ENCODE measurements at places on chromosomes 6 and 20.

DNA sequence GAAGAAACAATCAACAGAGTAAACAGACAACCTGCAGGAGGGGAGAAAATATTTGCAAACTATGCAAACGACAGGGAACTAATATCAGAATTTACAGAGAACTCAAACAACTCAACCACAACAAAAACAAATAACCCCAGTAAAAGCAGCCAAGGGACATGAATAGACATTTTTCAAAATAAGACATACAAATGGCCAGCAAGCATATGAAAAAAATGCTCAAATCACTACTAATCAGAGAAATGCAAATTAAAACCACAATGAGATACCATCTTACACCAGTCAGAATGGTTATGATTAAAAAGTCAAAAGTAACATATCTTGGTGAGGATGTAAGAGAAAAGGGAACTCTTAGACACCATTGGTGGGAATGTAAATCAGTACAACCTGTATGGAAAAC, 215.0 kb downstream of the THBS2 start:
- DNase-seq: no peak

DNA sequence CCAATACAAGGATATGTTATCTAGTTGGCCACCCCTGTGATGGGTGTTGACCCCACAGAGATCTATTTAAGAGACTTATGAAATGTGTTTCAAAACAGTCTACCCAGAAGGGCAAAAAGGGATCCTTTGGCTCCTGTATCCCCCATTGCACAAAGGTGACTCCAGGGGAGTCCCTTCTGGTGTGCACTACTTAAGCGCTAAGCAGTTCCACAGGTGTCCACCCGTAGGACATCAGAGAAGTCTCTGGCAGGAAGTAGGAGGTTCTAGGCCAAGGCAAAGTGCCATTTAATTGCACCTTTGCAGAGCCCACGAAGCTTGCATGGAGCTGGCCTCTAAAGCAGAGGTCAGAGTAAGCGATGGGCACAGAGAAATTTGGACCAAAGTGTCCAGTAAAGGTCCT, 147.7 kb downstream of the MRPL14 start:
- DNase-seq: no peak

DNA sequence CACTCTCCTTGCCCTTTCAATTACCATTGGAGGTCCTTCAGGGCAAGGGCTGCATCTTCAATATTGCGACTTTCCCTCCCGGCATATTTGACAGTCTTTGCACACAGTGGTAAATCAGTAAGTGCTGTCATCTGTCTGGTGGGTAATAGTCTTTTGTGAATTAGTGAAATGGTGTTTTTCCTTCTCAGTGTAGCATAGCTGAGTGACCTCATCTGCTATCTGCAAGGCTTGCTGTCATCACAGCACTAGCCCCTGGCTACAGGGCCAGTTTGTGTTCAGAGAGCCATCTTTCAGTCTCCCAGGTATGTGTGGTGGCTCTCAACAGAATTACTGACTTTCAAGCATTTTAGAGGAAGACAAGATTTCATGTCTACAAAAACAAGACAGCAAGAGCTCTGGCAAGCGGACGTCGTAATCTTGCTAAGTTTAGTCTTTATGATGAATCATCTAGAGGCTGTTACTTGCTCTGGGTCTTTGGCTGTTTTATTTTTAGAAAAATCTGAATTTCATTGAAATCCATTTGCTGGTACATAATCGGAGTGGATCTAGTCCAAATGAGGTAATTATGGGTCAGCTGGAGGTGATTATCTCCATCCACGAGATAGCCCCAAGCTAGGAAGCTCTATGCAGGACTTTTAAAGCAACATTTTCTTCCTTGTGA, 528.9 kb downstream of the EPM2A start:
- peak; percentile 94 for DNase-seq

DNA sequence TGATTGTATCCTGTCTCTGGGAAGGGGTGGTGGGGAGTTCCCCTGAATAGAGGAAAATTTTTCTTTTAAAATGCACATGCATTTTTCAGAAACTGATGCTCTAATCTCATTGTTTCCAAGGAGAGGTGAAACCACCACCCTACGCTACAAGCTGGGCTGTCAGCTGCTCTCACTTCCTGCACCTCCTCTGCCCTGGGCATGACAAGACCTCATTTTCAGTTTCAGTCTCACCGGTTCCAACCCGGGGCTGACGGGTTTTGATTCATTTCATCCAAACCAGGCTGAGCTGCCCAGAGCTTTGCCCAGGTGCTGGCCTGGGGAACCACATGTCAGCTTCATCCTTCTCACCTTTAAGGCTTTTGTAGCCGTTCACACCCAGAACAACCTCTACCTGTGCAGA, 99.7 kb downstream of the EYA2 start:
- DNase-seq: no peak

GRCh38 chr6:112659912-112660311, 312.8 kb downstream of the RFPL4B start:
- DNase-seq: no peak

DNA sequence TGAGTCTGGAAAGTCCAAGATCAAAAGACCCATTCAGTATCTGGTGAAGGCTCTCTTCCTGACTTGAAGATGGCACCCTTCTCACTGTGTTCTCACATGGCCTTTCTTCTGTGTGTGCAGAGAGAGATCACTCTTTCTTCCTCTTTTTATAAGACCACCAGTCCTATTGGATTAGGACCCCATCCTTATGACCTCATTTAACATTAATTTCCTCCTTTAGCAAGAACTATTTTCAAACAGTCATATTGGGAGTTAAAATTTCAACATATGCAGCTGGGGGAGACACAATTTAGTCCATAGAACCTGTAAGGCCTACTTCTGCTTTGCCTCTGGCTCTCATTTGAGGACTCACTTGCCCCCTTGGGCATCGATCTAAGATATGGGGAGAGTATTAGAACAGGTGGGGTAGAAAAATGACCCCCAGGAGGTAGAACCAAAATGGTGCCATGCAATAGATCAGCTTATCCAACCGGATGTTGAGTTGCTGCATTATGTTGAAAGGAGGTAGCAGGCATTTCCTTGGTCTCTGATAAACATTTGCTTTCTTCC, 78.4 kb upstream of the ATXN1 start:
- no peak for DNase-seq

- DNase-seq: no peak
Measured at GRCh38 chr6:94272327-94272726, 853.0 kb upstream of the EPHA7 start.

- DNase-seq: peak; percentile 52
Measured at GRCh38 chr6:152669895-152670294, 27.8 kb upstream of the MYCT1 start.

- peak; percentile 14 for DNase-seq
Measured at GRCh38 chr20:6164421-6165341, 41.9 kb upstream of the FERMT1 start.

DNA sequence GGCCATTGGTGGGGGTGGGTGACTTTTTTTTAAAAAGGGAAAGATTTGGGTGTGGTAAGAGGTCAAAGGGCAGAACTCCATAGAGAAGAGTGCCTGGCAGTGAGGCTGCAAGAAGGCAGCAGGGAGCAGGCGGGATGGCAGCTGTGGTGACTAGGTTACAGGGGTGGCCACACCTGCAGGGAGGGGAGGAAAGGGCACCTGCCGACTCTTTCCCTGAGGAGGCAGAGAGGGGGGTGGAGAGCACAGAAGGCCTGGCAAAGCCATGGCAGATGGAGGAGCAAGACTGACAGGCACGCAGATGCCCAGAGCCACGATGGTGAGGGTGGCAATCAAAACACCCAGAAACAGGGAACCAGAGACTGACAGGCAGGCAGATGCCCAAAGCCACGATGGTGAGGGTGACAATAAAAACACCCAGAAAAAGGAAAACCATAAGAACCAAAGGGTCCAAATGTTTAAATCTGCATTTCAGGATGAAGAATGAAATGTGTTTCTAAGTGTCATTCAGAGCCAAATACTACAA, 19.3 kb downstream of the CST7 start:
- no peak for DNase-seq
